AG10803 (cell line): ENCODE measurements at places on chromosomes 11 and 22.

GRCh38 chr11:102064316-102064715 is 17.1 kb downstream of the CFAP300 start:
- DNase-seq: no peak

DNA sequence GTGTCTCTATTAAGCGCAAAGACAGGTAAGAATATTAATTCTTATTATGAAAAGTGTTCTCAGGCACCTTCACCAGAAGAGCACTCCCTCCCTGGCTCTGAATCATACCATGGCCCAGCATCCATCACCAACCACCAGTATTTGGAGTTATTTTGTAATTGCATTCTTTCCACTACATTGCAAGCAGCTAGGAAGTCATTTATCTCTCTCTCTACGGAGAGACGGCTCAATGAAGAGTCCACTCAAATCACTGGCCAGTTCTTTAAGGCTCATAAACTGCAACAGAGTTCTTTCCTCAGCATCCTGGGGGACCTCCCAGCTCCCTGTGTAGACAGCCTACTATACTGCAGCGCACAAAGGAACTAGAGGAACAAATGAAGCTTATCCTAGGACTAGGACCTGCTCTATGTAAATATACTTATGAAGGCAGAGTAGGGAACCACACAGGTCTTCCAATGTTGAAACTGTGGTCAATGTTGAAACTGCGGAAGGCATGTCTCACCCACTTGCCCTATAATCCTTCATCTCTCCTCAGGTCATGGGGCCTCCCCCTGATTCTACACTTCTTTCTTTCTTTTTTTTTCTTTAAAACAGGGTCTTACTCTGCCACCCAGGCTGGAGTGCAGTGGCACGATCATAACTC is 63.4 kb downstream of the AAMDC start:
- DNase-seq: peak; percentile 86

- DNase-seq: no peak
These were observed 591.4 kb downstream of the SOX6 start for GRCh38 chr11:15764948-15765347.

- peak; percentile 48 for DNase-seq
These were observed 125.2 kb upstream of the SYT13 start for GRCh38 chr11:45411228-45411946.

- no peak for DNase-seq
These were observed 1.7 kb downstream of the MAPK8IP2 start for GRCh38 chr22:50602338-50602700.

DNA sequence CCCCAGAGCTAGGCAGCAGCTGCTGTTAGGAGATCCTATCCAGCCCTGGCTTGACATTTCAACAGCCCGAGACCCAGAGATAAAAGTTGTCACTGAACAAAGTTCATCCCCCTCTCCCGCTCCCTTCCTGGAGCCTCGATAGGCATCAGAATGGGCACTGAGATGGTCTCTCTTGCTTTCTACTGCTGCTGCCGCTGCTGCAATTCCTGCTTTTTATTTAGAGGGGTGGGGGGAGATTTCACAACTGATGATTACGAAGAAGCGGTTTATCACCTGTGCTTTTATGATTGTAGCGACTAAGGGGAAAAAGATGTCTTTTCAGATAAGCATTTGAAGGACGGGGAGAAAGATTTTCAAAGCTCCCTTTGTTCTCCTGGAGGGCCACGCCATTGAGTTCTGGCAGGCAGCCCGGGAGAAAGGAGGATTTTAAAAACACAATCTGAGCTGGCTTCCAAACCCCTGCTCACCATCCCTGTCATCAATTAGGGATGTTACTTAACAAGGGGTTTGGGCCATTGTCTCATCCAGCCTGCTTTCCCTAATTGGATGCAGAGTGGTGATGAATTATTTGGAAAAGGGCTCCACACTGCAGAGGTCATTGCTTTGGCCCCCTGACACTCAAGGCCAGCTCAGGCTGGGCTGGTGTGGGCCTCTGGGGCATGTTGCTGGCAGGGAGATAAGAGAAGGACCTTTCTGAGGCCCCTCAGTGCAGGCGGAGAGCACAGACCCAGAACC is 344.7 kb downstream of the BUD13 start:
- no peak for DNase-seq

DNA sequence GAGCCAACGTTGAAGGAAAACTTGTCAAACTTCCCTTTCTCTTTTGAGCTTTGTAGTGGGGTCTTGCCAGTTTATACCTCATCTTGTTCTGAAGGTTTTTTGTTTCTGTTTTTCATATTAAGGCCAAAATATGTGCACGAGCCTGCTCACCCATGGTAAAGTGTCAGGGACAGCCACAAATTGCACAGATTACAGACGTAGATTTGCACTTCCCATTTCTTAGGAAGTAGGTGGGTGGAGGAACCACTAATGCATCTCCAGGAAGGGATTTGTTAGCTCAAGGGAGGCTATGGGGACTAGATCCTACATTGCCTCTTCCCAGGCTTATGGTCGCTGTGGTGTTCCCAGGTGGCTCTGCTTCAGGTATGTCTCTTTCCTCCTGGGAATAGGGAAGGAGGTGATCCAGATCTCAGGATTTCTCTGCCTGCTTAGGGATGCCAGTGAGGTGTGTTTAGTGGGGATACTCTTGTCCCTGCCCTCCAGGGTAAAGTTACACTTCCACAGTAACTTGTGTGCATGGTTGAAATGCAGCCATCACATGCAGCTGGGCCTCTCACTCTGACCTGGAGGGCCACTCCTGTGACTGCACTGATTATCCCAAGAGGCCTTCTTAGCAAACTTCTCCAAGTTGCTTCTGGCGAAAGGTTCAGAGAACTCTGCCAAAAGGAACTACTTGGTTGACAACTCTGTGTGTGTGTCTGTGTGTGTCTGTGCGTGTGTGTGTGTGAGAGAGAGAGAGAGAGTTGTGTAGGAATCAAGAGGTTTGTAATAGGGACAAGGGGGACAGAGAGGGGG is 9.8 kb downstream of the PPFIBP2 start:
- no peak for DNase-seq

- no peak for DNase-seq
These were observed 209.8 kb upstream of the TMEM45B start for GRCh38 chr11:129605815-129606214.

- no peak for DNase-seq
These were observed 77.5 kb upstream of the UCP3 start for GRCh38 chr11:74086242-74086884.

DNA sequence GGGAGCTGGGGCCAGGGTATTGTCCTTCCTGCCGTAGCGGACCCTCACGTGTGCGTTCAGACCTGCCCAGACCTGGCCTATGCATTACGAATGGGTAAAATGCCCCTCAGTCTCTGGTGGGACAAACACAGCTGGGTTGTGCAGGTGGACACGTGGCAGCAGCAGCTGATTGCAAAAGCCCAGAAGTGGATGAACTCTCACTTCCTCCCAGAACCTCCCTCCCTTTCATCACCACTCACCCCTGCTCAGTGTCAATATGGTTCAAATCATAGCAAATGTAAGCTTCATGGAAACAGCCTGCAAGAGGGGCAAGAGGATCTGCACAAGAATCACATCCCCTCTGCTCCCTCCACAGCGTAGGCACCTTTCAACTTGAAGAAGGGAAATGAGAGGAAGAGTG is 352.1 kb downstream of the OPCML start:
- DNase-seq: no peak

- peak; percentile 31 for DNase-seq
These were observed 28.3 kb upstream of the WNT11 start for GRCh38 chr11:76234416-76235232.

DNA sequence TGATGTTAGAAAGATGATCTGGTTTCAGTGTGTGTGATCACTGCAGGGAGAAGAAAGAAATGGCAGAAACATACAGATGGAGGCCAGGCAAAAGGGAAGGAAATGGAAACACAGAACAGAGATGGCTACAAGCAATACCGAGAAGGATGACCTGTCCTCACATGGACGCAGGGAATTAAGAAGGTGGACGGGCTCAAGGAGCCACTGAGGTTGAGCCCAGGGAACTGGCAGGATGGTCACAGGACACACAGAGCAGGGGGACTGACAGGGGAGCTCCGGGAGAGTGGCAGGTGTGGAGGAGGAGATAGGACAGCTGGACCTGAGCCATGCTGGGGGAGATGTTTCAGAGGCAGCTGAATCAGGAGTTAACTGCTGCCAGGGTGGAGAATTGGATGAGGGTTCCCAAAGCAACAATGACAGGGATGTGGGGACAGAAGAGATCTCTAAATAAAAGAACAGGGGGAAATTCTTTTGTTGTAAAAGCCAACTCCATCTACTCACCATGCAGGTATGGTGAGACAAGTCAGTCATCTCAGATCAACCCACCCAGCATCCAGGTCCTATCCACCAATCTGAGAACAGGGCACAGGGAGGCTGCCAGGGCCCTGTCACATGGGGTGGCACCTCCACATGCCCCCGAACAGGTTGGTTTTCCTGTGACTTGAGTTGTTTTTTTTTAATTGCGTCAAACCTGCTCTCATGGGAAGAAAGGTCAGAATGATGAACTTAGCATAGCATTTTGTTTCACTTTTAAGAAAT is 26.3 kb downstream of the KLHL22 start:
- DNase-seq: no peak

DNA sequence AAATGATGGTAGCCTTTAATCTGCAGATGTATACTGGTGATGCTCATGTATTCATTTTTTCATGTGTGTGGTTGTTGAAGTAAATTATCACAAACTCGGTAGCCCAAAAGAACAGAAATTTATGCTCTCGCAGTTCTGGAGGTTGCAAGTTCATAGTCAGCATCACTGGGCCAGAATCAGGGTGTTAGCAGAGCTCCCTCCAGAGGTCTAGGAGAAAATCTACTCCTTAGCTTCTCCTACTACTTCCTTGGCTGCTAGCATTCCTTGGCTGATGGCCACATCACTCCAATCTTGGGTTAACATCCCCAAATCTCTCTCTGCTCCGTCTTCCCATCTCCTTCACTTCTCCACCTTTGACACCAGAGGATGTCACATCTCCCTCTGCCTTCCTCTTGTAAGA is 45.3 kb upstream of the GALNT18 start:
- no peak for DNase-seq

GRCh38 chr11:118715245-118715831 is 35.9 kb upstream of the TREH start:
- DNase-seq: peak; percentile 40

- DNase-seq: peak; percentile 16
These were observed 571 bp downstream of the FAR1 start for GRCh38 chr11:13668957-13669521.

DNA sequence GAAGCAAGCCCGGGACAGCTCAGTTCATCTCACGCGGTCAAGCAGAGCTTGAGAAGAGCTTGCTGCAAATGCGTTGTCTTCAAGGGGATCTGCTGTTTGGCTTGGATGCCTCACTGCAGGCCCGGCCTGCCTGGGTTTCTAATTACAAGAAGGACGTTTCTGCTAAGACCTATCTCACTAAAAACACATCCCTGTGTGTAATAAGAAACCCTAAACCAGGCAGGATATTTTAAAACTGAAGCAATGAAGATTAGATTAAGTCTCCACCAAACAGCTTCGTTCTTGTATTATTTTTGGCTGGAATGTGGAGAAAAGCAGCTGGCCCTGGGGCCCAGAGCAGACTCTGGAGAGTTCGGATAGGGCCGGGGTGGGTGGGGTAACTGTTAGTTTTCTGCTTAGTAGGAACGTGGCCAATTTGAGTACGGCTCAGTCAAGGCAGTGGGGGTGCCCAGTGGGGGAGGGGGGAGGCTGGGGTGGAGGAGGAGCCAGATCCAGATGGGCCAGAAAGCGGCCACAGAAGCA is 6.0 kb downstream of the PKNOX2 start:
- DNase-seq: no peak

- no peak for DNase-seq
These were observed 8.1 kb downstream of the RELA start for GRCh38 chr11:65654375-65655349.

DNA sequence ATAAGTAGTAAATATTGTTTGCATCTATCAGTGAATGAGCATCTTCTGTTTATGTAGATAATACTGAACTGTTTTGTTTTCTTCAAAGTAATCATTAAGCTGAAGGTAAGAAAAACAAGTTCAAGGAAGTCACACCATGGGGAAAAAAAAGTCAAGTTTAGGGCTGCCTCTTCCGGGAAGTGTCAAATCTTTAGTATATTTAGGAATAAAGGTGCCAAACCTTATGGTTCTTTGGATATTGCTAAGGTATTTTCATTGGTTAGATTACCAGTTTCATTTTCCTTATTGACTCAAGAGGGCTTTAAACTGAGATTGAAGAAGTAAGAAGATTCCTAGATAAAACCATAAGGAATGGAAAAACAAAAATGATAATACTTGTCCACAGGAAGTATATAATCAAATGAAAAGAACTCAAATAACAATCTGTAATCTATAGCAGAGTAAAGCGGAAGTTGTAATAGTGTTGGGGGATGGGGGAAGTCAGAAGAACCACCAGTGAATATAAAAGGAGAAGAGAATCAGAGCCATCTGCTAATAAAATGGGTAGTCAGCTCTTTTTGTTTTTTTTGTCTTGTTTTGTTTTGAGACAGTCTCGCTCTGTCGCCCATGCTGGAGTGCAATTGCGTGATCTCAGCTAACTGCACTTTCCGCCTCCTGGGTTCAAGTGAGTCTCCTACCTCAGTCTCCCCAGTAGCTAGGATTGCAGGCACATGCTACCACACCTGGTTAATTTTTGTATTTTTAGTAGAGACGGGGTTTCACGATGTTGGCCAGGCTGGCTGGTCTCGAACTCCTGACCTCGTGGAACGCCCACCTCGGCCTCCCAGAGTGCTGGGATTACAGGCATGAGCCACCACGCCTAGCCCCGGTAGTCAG is 2.3 kb downstream of the ATM start:
- no peak for DNase-seq
